ENCODE measurements at places on chromosomes 1 and 21.

- DNase-seq = no peak
Measured at GRCh38 chr1:42165511-42166210, 1.1 kb upstream of the GUCA2A start.

GRCh38 chr1:62433861-62434617 is 2.8 kb upstream of the USP1 start:
- DNase-seq = no peak

GRCh38 chr1:208131621-208132286 is 112.4 kb downstream of the PLXNA2 start:
- DNase-seq = no peak

GRCh38 chr1:203915811-203916210 is 54.4 kb downstream of the SNRPE start:
- DNase-seq = no peak

DNA sequence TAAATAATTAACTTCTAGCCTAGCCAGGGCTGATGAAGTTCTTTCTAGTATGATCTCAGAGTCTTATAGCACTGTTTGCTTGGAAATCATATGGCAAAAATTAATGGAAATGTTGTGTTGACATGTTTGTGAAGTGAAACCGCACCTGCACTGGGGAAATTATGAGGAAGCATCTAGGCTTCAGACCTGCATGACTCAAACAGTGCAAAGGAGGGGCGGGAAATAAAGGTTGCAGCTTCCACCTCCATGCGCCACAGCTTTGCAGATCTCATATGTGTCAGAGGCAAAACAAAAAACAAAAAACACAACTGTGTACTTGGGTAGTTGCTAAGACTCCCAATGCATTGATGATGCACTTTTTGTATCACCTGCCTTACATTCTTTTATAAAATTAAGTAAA is 1080.6 kb downstream of the PLA2G4A start:
- no peak for DNase-seq

Measured in stimulated activated CD4-positive, alpha-beta T cell treated with anti-CD3 and anti-CD28 coated beads, Interleukin-1b, Interleukin-23, amount 100 ng/mL, for 1 hour (primary cell).